ENCODE measurements at places on chromosomes 7 and 10.

DNA sequence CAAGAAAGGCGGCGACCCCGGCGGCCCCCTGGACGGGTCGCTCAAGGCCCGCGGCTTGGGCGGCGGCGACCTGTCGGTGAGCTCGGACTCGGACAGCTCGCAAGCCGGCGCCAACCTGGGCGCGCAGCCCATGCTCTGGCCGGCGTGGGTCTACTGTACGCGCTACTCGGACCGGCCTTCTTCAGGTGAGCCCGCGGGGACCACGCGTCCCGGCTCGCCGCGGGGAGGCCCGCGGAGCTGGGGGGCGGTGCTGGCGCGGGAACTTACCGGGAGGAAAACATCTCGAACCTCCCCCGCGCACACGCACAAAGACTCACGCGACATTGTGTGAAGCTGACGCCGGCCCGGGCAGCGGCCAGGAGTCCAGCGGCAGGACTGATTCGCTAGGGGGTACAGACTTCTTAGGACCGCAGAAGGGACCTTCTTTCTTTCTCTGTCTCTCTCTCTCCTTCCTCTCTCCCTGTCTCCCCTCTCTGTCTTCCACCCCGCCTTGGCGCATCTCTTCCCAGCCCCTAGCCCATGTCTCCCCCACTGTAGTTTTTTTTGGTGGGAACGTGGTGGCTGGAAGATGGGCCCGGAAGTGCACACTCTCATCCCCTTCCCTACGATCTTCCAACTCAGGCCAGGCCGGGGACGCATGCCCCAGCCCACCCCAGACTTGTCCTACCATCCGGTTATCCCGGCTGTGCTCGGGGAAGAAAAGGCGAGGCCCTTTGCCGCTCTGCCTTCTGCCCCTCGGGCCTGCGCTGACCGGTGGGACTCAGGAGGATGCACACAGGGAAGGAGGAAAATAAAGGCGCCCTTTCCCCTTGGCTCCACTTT is 1.2 kb downstream of the EN2 start:
- no peak for DNase-seq

DNA sequence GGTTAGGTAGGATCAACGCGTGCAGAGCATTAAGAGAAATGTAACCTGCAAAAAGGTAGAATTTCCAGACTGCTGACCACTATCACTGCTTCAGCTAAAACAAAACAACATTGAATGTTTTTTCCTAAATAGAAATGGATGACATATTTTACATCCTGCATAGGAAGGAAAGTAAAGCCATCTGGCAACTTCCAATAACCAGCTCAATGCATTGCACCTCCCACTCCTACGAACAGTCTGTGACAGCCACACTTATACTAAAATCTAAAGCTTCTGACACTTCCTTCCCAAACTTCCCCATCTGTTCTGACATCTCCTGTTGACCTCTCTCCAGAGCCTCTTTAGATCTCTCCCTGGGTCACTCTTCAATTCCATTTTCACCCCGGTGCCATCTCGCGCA is 47.1 kb downstream of the NRCAM start:
- DNase-seq: no peak

DNA sequence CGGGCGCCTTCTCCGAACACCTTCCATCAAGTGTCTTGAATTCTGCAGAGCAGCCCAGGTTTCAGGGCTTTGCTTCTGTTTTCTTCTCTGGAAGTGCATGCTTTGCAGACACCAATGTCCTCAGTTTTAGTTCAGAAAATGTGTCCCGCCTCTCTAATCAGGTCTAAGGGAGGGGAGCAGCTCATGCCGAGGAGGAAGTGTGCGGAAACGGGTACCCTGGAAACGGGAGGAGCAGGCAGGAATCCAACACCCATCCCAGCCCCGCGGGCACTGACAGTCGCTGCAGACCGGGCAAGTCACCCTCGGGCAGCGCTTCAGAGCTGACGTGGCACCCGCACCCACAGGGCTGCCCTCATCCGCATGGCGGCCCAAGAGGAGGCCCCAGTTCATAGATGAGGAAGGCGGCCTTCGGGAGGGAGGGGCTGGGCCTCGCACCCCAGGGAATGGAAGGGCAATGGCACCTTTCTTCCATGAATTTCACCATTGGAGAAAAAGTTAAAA is 338.7 kb downstream of the DNAJB6 start:
- DNase-seq: no peak

GRCh38 chr7:79868010-79868409 is 266.6 kb upstream of the GNAI1 start:
- DNase-seq: no peak

DNA sequence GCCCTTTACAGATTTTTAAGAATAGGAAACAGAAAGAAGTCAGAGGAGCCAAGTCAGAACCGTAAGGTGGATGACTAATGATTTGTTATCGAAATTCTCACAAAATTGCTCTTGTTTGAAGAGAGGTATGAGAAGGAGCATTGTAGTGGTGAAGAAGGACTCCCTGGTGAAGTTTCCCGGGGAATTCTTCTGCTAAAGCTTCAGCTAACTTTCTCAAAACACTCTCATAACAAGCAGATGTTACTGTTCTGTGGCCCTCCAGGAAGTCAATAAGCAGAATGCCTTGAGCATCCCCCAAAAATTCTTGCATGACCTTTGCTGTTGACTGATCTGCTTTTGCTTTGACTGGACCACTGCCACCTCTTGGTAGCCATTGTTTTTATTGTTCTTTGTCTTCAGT is 152.9 kb downstream of the HGF start:
- DNase-seq: no peak

- DNase-seq: no peak
Observed at GRCh38 chr10:46293832-46294640, 7.2 kb downstream of the ANTXRL start.

DNA sequence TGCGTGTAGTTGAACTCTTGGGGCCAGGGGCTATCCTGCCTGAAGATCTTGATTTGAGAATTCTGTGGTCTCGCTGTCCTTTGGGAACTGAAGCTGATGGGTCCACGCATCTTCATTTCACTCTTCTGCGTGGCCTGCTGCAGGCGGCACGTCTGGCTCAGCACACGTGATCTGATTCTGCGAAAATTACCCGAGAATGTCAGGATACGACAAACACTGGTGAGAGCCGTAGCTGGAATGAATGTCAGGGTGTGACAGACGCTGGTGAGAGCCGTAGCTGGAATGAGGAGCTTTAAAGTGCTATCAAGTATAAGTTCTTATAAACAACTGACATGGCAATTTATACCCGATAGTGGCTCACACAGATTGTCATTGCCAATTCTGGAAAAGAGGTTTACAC is 44.6 kb upstream of the CFAP46 start:
- DNase-seq: no peak

GRCh38 chr10:102738692-102739121 is 5.0 kb upstream of the WBP1L start:
- DNase-seq: no peak

- DNase-seq: no peak
Observed at GRCh38 chr10:7312488-7312857, 98.4 kb downstream of the SFMBT2 start.

DNA sequence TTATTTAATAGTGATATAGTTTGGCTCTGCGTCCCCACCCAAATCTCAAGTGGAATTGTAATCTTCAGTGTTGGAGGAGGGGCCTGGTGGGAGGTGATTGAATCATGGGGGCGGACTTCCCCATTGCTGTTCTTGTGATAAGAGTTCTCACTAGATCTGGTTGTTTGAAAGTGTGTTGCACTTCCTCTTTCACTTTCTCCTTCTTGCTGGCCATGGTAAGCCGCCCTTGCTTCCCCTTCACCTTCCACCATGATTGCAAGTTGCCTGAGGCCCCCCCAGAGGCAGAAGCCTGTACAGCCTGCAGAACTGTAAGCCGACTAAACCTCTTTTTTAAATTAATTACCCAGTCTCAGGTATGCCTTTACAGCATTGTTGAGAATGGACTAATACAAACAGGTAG is 101.4 kb downstream of the MTPAP start:
- no peak for DNase-seq

DNA sequence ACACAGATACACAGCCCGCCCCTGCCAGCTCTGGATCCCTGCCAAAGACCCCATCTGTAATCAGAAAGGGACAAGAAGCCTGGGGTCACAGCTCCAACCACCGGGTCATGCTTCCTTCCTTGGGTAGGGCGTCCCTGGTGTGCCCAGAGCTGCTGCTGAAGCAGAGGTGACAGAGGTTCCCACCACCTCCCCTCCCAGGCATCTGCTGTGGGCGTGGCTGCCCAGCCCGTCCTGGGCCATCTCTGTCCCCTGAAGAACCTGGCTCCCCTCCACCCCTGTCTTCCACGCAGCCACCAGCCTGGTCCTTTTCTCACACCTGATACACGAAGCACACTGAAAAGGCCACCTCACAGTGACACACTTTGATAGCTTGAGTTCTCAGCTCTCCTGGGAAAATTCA is 38.2 kb upstream of the CPXM2 start:
- no peak for DNase-seq

- no peak for DNase-seq
Observed at GRCh38 chr7:3210531-3210930, 90.5 kb upstream of the SDK1 start.

DNA sequence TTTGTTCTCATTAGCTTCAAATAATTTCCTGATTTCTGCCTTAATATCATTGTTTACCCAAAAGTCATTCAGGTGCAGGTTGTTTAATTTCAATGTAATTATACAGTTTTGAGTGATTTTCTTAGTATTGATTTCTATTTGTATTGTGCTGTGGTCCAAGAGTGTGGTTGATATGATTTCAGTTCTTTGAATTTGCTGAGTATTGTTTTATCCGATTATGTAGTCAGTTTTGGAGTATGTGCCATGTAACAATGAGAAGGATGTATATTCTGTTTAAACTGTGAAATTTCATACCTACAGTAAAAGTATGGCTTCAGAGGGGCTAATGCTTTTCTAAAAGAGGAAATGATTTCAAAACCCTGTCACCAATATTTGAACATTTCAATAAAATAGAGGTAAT is 17.4 kb upstream of the GRM8 start:
- no peak for DNase-seq

GRCh38 chr7:39321909-39322498 is 244.2 kb upstream of the YAE1 start:
- DNase-seq: no peak

GRCh38 chr10:45580371-45581215 is 92.0 kb downstream of the ZFAND4 start:
- no peak for DNase-seq

DNA sequence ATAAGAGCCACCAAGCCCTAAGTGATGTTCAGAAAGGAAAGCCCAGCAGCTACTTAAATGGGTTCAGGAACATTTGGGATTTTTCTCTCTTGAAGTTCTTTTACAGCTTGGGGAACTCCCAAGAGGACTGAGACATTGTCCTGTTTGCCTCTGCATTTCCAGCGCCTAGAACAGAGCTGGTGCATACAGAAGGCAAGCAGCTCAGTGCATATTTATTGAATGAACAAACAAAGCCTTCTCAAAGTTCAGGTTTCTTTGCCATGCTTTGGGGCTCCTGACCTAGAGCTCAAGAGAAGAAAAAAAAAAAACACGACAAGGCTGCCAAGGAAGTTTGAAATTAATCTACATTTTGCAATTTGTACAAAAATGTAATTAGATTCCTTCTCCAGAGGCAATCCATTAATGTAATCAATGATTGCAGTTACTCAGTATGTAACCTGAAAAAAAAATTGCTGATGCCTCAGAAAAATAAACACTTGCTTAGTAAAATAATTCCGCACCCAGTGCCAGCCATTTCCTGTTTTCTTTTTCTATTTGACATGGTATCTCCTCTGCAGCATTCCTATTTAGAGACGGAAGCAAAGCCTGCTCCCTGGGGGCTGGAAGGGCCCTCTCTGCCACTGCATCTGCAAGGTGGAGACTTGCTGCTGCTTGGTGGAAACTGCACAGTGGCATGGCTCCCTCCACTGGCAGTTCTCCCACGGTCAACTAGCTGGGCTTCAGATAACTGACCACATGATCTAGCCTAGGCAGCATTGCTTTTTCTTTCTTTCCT is 157.3 kb downstream of the TMEM178B start:
- no peak for DNase-seq

GRCh38 chr7:77619314-77619713 is 76.9 kb upstream of the RSBN1L start:
- no peak for DNase-seq

- no peak for DNase-seq
Observed at GRCh38 chr10:30467651-30468338, 33.8 kb downstream of the MAP3K8 start.

DNA sequence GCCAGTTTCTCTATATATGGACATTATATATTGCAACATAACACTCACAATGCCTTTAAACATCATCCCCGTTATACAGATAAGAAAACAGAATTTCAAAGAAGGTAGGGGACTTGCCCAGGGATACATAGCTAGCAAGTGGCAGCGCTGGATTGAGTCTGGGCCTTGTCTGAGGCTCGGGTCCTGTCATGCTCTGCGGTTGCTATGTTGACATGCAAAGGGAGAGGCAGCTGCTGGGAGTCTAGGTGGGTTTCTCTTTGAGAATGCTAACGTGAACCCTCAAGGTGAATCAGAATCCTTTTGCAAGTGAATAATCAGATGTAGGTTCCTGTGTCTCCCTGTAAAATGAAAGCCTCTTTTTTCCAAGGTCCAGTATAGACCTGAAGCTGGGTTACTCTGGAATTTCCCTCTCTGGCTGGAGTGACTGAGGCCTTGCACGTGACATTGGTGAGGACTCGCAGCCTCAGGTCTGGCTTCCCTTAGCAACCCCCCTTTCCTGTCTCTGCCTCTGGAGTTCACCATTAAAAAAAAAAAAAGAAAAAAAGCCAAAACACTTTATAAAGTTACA is 38.9 kb downstream of the TCF7L2 start:
- DNase-seq: no peak

GRCh38 chr7:1667566-1668395 is 2.3 kb upstream of the ELFN1 start:
- no peak for DNase-seq

GRCh38 chr7:42193471-42194129 is 43.4 kb downstream of the GLI3 start:
- no peak for DNase-seq

Data from stimulated activated CD8-positive, alpha-beta memory T cell treated with anti-CD3 and anti-CD28 coated beads, Interleukin-15, amount 100 ng/mL, for 4 hours (primary cell).